EH (cell line): ENCODE measurements at places on chromosomes 4 and X.

GRCh38 chr4:3705236-3705987 is 60.8 kb upstream of the ADRA2C start:
- DNase-seq = no peak

GRCh38 chrX:19860571-19860970 is 26.8 kb downstream of the SH3KBP1 start:
- DNase-seq = no peak

GRCh38 chr4:136864604-136865185 is 667.6 kb downstream of the PCDH18 start:
- DNase-seq = peak; percentile 68

- no peak for DNase-seq
These were observed 31.9 kb downstream of the NSG1 start for GRCh38 chr4:4418676-4419390.

GRCh38 chrX:150038986-150039599 is 100.8 kb upstream of the EOLA2 start:
- DNase-seq = peak; percentile 68

DNA sequence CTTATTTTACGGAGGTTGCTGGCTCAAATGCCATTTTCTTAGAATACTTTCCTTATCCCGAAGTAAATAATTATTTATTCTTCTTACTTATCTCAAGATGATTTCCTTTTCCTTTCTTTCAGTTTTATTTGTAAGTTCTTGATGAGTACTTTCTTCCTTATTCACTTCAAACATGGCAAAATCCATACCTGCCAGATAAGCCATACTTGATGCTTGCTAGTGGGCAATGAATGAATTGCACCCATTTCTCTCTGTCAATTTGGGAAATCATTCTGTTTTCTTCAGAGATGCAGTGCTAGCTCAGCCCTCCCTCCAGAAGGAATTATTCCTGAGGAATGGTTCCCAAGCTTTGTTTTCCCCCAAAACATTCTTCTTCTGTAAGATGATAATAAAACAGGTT is 598.3 kb downstream of the SPRY1 start:
- DNase-seq = no peak

DNA sequence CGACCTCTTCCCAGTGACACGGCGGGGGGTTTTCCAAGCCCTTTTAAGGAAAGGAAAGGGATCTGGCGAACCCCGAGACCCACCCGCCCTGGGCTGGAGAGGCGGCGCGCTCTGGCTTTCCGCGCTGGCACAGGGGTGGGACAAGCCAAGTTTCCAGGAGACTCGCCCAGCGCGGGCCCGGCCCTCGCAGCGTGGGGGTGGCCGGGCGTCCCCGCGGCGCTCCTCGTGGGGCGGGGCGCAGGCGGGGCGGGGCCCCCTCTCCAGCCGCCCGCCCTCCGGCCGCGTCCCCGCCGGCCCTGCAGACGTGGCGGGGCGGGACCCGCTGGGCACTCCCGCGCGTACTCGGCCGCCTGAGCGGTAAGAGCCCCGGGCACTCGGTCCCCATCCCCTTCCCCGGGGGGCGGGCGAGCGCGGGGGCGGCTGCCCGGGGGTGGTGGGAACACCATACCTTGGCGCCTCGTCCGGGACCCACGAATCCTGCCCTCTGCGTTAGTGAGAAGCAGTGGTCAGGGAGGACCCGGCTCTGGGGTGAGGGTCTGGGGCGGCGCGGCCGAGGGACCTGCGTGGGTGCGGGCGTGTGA is at the start of gene FAM114A1:
Gene FAM114A1, plus strand, starts transcription at position 329 of the 581 bp plus-strand sequence. CDS start 10,273 bp downstream, outside the sequence.
- peak; percentile 90 for DNase-seq

- DNase-seq = no peak
These were observed 84.4 kb downstream of the STOX2 start for GRCh38 chr4:183989461-183989860.

DNA sequence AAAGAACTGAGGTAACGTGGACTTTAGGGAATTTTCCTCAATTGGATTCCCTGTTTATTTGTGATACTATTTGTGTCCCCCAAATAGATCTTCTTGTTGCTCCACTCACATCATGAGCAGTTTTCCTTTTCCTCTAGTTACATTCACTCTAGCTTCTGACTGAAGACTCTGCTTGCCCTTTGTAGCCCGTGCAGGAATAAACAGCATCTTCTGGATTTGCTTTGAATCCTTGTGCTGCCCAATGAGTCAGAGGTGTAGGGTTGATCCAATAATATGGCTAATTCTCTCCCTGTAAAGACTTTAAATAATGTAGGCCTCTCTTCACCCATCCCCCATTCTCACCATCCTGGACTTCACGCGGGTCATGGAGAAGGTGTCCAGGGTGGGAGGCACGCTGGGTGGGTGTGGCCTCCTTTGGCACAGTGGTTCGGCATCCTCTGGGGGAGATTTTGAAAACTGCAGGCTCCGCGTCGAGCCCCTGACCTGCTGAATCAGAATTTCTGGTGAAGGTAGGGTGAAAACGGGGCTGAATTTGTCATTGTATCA is 9.0 kb downstream of the HAND2 start:
- no peak for DNase-seq

- peak; percentile 32 for DNase-seq
These were observed 4.7 kb downstream of the LIMCH1 start for GRCh38 chr4:41542526-41543275.

DNA sequence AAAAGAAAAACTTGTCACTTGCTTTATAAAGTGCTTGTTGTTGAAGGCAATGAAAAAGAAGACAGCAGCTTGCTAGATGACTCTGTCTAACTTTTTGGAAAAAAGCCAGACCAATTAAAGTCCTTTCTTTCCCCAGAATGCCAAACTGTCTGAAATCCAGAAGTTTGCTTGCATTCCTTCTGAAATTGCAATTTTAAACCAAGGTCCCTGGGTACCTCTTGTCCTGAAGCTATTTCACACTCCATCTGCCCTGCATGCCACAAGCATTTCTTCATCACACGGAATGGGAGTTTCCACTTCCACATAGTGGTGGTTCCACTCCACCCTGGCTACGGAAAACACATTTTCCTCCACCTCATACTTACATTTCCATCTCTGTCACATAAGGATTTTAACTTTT is 101.0 kb downstream of the PAPSS1 start:
- DNase-seq = peak; percentile 93

GRCh38 chr4:81684352-81684751 is 212.6 kb upstream of the RASGEF1B start:
- DNase-seq = no peak

- no peak for DNase-seq
These were observed 62.8 kb downstream of the KCNIP4 start for GRCh38 chr4:21885770-21886169.

DNA sequence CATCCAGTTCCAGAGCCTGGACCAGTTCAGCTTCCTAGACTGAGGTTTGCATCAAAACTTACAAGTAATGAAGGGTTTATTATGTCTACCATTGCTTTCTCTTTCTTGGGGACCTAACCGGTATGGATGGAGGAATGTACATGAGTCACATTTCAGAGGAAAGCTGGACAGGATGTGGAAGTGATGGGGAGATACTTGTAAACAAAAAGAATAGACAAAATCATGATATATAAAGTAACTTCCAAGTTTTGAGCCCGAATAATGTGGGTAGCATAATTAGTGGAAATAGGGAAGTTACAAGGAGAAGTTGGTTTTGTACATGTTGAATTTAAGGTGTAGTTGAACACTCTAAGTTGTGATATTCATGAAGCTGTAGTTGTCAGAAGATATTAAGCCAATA is 15.0 kb downstream of the FNIP2 start:
- DNase-seq = peak; percentile 83

DNA sequence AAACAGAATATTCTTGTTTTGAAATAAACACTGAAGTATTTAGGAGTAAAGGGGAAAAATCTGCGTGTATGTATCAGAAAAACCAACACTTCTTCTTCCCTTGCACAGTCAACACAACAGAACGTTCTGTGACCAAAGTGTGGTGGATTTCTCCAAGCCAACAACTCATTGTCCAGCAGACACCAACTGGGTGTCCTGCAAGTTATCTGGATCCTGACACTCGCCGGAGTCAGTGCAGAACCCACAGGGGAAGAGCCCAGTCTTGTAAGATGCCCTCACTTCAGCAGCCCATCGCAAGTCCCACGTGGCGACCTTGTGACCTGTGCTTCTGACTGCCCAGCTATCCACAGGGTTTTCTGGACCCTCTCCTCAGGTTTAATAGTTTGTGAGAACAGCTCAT is 630.7 kb upstream of the ZFP42 start:
- no peak for DNase-seq

DNA sequence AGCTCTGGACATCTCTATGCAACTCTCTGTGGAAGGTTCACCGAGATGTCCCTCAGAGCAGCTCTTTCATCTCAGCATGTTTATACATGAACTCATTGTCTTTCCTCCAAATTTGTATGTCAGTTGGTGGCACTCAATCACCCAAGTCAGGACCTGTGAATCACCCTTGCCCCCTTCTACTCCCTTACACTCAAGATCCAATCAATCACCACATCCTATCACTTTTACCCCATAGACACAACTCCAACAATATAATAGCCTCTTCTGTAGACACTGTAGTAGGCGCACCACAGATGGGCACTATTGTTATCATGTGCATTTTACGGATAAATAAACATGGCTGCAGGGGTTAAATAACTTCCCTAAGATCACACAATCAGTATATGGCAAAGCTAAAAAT is 41.3 kb upstream of the IRF2 start:
- no peak for DNase-seq

DNA sequence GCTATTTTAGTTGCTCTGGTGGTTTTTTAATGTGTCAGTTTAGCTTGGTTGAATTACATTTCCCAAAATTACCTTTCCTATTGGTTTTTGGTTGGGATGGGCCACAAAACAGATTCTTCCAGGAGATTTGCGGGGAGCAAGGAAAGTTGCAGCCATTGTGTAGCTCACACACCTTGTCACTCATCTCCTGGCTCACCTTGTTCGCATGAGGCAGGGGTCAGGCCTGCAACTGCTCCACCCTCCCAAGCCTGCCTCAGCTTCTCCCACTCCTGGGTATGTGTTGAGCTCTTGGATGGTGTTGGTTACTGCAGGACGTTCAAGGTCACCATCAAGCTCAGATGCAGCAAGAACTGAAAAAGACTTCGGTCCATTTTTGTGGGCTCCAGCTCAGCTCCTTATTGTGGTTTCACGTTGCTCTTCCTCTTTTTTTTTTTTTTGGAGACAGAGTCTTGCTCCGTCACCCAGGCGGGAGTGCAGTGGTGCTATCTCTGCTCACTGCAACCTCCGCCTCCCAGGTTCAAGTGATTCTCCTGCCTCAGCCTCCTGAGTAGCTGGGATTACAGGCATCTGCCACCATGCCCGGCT is 95.6 kb upstream of the METTL14 start:
- no peak for DNase-seq

DNA sequence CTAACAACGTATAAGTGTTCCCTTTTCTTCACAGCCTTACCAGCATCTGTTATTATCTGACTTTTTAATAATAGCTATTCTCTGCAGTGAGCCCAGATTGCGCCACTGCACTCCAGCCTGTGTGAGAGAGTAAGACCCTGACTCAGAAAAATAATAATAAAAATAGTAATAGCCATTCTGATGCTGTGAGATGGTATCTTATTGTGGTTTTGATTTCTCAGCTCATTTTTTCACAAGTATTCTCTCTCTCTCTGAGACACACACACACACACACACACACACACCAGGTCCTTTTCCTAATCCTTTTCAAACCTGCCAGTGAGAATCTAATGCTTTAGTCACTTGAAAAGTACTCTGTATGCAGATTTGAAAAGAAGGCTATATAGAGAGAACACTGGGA is 89.8 kb downstream of the CHIC2 start:
- peak; percentile 58 for DNase-seq

GRCh38 chr4:153538487-153539357 is 72.6 kb downstream of the TMEM131L start:
- DNase-seq = peak; percentile 29

GRCh38 chr4:120524237-120524636 is 398.3 kb downstream of the PRDM5 start:
- no peak for DNase-seq

- peak; percentile 60 for DNase-seq
These were observed 88.1 kb downstream of the CAMK2D start for GRCh38 chr4:113673450-113673849.

GRCh38 chrX:103356858-103357257 is 552 bp downstream of the TCEAL9 start:
- DNase-seq = peak; percentile 23

- peak; percentile 93 for DNase-seq
These were observed at the start of gene SYNPO2 for GRCh38 chr4:118888666-118889311. TSS of gene SYNPO2 (plus strand) at chr4:118888854. CDS start at chr4:118889037, 183 bp downstream.

GRCh38 chrX:12767856-12768255 is 23.4 kb upstream of the PRPS2 start:
- DNase-seq = no peak

DNA sequence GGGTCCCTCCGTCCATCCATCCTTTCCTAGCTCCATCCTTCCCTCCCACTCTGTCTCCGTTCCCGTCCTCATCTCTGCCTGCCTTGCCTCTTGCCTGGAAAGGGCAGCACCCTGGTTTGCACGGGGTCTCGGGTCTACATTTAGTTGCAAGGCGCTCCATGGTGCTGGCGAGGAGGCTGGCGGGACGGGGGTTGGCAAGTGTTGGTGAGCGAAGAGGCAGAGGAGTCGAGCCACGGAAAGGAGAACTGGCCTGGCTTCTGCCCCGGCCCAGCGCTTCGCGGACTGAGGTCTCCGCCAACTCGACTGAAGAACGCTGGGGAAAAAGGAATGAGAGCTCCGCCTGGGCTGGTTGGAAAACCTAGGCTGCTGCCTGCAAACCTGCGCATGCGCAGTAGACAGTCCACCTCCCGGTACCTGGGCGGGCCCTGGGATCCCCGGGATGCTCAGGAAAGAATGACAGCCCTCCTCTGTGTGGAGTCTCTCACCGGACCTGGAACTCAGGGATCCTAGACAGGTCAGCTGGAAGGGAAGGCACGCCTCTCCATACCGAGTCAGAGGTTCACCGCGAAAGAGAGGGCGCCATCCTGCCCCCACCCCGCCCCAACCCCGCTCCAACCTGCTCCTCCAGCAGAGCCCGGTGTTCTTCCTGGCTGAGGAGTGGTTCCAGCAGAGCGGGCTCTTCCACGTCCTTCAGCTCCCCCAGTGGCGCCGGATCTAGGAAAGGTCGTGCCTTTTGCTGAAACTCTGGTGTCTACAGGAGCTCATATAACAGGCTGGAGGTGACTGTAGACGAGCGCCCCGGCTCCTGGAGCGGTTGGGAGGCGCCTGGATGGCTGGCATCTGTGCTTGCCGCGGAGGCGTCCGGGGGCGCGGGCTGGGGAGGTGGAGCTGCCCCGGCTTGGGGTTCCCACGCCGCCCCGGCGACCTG is 6.0 kb downstream of the FRG2 start:
- peak; percentile 51 for DNase-seq

DNA sequence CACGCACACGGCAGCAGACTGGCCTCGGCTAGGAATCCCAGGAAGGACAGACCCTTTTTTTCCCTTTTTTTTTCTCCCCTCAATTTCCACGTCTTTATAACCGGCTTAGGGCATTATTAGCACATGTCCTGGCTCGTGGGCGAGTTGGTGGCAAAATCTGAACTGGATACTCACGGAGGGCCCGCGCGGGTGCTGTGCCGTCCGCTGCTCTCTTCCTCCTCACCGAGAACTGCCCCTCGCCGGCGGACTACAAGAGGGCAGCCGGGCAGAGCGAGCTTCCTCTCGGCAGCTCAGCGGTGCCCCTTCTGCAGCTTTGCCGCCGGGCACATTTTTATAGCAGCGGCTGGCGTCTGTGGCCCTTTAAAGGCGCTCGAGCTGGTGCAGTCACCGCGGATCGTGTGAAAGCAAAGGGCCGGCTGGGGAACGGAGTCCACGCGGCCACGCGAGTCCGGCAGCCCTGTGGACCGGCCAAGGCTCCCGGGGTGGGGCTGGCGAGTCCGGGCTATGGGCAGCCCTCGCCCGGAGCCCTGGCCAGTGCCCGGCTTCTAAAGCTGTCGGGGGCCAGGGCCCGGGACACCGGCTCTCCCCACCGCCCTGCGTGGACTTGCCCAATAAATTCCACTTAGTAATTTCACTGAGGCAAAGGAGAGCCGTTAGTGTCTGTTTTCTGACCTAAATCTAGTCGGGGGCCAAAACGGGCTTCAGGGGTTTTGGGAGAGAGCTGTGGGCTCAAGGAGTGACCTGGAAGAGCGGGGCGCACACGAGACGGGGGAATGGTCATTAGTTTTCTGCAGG is 1.3 kb upstream of the CITED1 start:
- DNase-seq = peak; percentile 67
